ENCODE measurements at places on chromosomes 1 and 21.

- no peak for DNase-seq
Observed at GRCh38 chr1:206898089-206898914, 1.1 kb downstream of the IL24 start.

- no peak for DNase-seq
Observed at GRCh38 chr1:6086762-6087376, 41.2 kb downstream of the KCNAB2 start.

- DNase-seq, result no peak
Observed at GRCh38 chr1:118926261-118926660, 61.9 kb downstream of the TBX15 start.

- DNase-seq, result no peak
Observed at GRCh38 chr1:100090471-100090870, 42.3 kb downstream of the SASS6 start.

- no peak for DNase-seq
Observed at GRCh38 chr1:72062584-72062983, 219.8 kb downstream of the NEGR1 start.

- no peak for DNase-seq
Observed at GRCh38 chr1:169266133-169266532, 101.5 kb downstream of the NME7 start.

DNA sequence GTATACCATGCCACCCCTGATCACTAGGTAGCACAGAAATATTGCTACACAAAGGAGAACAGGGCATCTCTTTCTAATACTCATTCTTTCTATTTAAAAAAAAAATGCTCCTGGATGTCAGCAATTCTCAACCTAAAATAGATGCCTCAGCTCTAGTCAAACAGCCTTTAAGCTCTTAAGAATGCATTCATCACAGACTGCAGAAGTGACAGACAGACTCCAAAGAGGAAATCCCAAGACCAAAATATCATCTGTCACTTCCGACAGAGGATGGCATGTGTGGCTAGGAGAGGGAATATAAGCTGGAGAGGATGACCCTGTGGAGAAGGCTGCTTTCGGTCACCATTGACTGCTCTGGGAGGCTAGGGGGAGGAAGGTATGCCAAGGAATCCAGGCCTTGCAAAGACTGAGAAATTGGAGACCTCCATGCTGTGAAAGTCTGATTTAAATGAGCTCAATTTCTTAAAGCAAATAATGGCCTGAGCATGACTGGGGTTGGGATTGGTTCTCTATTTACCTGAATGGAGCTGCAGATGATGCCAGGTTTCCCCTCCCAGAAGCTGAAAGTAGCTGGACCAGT lies 277.4 kb downstream of the BRINP2 start:
- DNase-seq, result no peak

DNA sequence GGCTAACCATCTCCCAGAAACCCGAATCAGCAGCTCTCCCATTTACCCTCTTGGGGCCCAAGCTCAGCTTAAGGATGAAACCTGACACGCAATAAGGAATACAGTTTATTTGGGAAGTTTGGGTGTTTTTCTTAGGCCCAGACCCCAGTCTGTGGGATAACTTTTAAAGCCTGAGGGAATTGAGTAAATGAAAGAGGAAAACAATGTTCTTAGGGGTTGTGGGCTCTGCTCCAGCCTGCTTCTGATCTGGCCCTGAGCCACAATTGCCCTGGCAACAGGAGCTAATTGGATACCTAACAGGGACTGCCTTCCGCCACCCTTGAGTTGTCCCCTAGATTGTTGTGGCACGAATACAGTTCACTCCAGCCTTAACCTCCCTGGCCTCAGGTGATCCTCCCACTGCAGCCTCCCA lies 20.1 kb downstream of the DYRK3 start:
- DNase-seq, result no peak

- DNase-seq, result peak; percentile 20
Observed at GRCh38 chr1:226403201-226404034, 4.5 kb downstream of the PARP1 start.

- DNase-seq, result no peak
Observed at GRCh38 chr1:94589728-94590127, 48.2 kb upstream of the F3 start.

DNA sequence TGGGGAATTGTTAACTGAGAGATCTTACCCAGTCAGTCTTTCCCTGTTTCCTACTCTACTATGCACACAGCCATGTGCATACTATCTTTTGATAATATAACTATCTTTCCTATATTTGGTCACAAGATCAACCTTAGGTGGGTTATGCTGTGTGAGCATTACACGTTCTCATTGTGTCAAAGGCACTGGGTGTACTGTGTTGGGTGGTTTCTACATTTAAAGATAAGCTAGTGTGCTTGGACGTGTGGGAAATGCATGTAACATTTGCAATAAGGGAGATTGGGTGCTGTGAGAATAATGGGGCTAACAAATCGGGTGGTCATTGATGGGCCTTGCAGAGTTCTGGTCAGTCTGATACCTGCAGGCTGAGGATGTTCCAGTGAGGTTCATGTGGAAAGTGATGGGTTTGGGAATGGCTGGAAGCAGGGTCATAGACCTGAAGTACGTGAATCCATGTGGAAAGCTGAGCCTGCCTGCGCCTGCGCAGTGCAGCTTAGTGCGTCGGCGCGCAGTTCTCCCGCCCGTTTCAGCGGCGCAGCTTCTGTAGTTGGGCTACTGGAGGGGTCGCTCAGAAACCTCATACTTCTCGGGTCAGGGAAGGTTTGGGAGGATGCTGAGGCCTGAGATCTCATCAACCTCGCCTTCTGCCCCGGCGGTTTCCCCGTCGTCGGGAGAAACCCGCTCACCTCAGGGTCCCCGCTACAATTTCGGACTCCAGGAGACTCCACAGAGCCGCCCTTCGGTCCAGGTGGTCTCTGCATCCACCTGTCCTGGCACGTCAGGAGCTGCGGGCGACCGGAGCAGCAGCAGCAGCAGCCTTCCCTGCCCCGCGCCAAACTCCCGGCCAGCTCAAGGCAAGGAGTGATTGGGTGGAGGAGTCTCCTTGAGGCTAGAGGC lies at the start of gene MSH4:
MSH4 (plus strand) TSS at position 507 of the 897 bp plus-strand sequence; CDS start at position 611, 104 bp downstream.
- DNase-seq, result no peak

- DNase-seq, result no peak
Observed at GRCh38 chr1:94949681-94950661, 23.1 kb upstream of the CNN3 start.

GRCh38 chr1:205523261-205523890 lies 18.9 kb downstream of the CDK18 start:
- DNase-seq, result no peak

- no peak for DNase-seq
Observed at GRCh38 chr1:118116909-118117308, 68.1 kb downstream of the SPAG17 start.

DNA sequence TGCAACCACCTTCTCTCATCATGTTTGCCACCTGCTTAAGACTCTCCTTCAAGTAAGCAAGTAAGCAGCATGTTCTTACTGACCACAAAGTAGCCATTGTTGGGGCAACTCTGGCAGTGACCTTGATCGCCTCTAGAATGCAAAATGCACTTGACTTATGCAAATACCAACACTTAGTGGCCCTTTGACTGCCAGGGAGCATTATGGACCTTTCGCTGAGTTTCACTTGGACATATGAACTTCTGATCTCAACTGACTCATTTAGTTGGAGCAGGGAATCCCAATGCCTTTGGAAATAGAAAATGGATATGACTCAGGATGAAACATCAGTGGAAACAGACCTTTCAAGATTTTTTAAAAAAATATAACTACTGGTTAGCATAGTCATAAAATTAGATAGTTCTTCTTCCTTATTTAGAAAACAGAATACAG lies 6.1 kb upstream of the PLA2G5 start:
- DNase-seq, result no peak

- no peak for DNase-seq
Observed at GRCh38 chr1:6427441-6428390, 3.1 kb downstream of the ESPN start.

- DNase-seq, result no peak
Observed at GRCh38 chr1:37137014-37137413, 102.7 kb upstream of the GRIK3 start.

GRCh38 chr21:45135868-45136267 lies 61.5 kb downstream of the ADARB1 start:
- DNase-seq, result no peak

DNA sequence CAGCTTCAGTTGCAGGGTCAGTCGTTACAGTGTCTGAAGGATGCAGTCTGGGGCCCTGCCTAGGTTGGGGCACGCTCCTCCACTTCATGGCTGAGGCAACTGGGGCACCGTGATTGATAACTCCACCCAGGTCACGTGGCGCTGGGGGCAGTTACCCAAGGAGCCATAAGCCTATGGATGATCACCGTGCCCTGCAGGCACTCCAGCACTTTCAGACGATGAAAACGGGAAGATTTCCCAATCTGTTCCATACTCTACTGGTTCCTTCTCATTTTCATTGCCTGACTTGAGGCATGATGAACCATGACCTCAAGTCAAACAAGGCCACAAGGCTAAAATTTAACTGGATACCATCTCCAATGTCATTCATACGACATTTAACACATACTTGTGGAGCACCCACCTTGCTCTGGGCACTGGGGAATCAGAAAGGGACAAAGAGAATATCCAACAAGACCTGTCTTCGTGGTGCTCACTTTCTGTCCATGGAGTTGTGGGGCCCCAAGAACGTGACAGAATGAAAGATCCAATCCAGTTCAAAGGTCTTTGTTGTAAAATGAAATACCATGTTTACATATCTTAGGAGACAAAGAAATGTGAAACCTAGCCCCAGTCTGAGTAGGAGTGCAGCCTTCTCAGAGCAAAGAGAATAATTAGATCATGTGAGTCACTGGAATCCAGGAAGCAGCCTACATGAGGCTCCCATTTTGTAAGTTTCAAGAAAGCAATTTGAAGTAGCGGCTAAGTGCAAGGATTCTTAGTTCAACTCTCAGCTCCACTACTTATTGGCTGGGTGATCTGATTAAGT lies 39.4 kb upstream of the SPOCD1 start:
- DNase-seq, result no peak

DNA sequence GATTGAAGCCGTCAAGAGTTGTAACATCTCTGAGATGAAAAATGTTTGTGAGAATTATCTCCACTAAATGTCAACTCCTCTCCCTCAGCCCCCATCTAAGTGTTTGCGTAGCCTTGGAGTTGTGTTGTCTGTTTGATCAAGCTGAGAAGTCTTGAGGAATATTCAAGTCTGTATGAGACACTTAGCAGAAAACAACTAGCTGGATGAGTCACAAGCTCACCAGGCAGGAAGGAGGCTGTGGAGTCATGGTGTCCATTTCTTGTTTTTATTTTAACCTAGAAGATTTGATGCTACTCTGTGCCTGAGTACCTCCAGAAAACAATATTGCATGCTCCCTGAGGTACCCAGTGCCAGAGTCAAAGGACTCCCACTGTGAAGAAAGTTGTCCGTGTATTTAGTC lies 211.6 kb upstream of the PLXNA2 start:
- no peak for DNase-seq

DNA sequence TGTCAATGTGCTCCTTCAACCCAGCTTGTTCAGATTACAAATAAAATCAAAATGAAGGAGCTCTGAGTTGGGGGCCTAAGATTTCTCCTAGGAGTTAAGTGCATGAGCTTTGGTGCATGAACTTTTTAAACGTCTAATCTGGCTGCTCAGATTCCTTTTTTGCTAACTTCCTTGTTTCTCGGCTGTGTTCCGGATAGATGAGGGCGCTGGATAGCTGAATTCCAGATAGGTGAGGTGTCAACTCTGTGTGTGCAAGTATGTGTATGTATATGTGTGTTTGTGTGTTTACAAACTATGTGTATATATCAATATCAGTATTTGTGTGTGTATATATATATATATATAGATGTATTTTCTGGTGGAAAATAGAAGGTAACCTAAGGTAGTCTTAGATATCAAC lies 37.5 kb upstream of the RCAN3 start:
- no peak for DNase-seq

- no peak for DNase-seq
Observed at GRCh38 chr1:153985341-153985912, 712 bp downstream of the RAB13 start.

DNA sequence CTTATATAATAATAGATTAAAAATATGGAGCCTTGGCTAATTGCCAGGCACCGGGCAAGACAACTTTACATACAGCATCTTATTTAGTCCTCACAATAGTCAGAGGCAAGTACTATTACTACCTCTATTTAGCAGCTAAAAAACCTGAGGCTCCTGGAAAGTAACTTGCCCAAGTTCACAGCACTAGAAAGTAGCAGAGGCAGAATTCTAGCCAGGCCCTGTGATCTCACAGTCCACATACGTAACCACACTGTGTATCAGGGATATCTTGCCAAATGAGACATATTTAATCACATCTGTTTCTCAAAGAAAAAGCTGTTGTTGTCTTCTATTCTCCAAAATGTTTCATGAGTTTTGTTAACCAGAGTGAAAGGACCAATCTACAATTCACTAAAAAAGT lies 378.5 kb downstream of the PLPP3 start:
- no peak for DNase-seq

DNA sequence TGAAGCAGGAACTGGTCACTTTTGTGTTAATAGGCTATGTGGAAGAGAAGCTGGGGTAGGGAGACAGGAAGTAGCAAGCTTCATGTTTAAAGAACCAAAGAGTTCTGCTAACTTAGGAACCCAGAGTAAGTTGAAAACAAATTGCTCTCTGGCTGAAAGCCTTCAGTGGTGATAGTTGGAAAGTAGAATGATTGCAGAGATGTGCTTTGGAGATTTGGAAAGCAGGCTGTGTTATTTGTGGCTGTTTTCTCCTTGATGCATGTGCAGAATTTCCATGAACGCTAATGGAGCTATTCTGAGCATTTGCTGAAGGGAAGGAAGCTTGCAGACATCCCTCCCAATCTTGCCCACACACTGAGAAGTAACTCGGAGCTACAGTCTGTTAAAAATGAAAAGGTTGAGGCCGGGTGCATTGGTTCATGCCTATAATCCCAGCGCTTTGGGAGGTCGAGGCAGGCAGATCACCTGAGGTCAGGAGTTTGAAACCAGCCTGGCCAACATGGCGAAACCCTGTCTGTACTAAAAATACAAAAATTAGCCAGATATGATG lies 45.7 kb downstream of the TCEANC2 start:
- no peak for DNase-seq

- no peak for DNase-seq
Observed at GRCh38 chr1:108121358-108122143, 78.6 kb downstream of the SLC25A24 start.
